CD8-positive, alpha-beta memory T cell (primary cell): ENCODE measurements at places on chromosomes 3 and 15. TPM values are rescaled to one million over a fixed set of nuclear protein-coding genes. Genes with fewer than 3 reads are reported as not detected.

DNA sequence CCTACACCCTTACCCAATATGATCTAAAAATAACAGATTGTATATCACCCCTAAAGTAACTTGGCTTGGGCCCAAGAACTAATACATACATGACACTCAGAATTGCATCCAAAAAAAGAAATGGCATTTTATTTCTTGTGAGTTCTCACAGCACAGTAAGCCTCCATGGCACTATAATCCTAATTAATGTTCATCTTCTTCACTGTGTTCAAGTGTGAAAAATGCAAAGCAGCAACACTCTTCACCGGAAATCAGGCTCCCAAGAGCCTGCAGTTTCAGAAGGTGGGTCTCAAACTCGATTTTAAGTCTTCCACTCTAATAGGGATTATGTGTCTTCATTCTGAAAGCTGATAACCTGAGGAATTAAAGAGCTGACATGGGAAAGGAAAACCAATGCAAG is 142.8 kb upstream of the TSC22D2 start:
- DNase-seq: no peak

GRCh38 chr3:107962946-107963345 is 127.9 kb downstream of the CD47 start:
- no peak for DNase-seq

DNA sequence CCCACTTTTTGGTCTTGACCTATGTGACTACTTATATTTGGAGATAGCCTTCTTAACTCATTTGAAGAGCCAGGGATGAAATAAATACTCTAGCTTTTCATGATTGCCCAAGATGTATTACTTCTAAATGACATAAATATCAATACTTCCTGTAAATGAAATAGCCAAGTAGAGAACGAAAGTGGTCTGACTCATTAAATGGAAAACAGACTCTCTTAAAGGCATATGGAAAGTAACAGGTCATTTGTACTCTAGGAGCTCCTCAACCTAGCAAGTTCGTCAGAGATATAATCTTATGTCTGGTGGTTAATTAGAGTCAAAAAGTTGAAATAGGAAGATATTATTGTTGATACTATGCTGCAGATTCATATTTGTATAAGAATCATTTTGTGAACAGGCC is 1105.4 kb downstream of the TUSC7 start:
- no peak for DNase-seq

DNA sequence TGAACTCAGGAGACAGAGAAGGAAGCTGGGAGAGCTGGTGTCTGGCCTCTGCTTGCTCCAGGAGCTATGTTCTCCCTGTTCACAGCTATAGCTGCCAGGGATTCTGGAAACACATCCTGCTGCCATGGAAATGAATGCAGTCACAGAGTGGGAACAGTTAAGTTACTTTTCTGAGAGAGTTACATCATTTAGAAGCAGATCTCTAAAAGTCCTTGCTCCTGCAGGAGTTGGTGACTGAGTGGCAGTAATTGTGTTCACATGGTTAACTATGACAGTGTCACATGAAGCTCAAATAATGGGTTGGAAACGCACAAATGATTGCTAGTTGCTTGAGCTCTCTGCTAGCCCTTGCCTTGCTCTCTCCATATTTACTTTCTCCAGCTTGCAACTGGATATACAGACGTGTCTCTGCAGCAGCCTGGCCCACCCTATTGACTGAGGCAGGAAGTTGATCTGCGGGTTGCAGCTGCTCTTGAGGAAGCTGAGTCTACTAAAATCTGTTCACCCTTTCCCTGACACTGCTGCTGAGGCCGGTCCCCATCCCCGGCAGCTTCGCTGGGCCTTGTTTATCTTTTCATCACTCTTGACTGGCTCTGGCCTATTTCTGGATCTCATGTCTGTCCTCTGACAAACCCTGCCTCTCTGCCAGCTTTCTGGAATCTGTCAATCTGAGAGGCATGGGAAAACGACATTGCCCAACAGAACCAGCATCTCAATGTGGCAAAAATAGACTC is 16.7 kb upstream of the ISLR start:
- no peak for DNase-seq

GRCh38 chr3:28320981-28321380 is 27.5 kb upstream of the ZCWPW2 start:
- no peak for DNase-seq

DNA sequence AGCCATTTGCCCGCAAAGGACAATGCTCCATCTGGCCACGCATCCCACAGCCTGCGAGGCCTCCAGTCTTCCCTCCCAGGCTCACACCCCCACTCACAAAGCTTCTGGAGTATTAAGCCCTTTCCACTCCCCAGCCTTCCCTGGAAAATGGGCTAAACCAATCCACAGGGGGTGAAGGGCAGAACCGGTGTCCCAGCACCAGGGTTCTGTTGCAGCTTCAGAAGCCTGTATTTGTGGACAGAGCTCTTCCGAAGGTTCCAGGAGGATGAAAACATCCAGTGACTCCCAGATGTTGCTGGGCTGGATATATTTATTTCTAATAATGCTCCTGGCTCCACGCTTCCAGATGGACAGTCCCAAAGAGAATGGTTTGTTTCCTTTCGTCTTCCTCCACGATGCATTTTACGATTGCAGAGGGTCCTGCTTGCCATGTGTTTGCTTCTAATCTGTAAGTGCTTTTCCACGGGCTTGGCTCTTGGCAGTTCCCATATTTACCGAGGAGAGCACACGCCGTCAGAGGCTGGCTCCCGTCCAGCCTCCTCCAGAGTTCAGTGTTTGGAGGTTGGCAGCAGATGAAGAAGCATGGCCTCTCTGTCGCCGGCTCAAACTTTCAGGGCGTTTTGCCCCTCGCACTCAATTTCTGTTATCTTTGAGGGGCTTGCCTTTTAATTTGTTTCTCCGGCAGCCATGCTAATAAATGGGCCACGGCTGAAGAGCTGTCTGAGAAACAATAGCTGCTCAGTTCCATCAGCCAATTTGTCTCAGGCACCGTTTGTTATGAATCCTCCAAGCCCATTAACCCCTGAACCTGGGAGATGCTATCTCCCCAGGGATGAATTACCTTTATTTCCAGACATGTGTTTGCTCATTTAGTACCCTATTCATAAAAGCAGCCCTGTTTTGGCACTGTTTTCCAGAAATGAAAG is 367.9 kb upstream of the PROK2 start:
- no peak for DNase-seq

- no peak for DNase-seq
Measured at GRCh38 chr3:56781762-56782161, 20.0 kb downstream of the ARHGEF3 start.

- no peak for DNase-seq
Measured at GRCh38 chr15:25184356-25185155, 229.8 kb downstream of the SNRPN start.

- DNase-seq: no peak
Measured at GRCh38 chr3:74591946-74592345, 22.5 kb downstream of the CNTN3 start.

The CLEC3B gene
- total RNA-seq: not detected

The CLDN1 gene
- not detected for total RNA-seq

The GOLGA6B gene
- total RNA-seq: not detected
